ENCODE measurements at places on chromosomes 16 and 17.
A peak's percentile ranks its signal among the peaks of the same experiment; 100 is the strongest.

GRCh38 chr17:9521062-9521461 is 54.6 kb downstream of the STX8 start:
- DNase-seq = no peak

DNA sequence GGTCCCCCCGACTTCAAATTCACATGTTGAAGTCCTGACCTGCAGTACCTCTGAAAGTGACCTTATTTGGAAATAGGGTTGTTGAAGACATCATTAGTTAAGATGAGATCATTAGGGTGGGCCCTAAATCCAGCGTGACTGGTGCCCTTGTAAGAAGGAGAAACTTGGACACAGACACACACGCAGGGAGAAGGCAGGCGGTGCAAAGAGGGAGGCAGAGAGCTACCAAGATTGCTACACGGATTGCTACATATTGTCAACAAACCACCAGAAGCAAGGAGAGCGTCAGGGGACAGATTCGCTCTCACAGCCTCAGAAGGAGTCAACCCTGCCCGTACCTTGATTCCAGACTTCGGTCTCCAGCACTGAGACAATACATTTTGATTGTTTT is 6.8 kb upstream of the WBP2 start:
- no peak for DNase-seq

DNA sequence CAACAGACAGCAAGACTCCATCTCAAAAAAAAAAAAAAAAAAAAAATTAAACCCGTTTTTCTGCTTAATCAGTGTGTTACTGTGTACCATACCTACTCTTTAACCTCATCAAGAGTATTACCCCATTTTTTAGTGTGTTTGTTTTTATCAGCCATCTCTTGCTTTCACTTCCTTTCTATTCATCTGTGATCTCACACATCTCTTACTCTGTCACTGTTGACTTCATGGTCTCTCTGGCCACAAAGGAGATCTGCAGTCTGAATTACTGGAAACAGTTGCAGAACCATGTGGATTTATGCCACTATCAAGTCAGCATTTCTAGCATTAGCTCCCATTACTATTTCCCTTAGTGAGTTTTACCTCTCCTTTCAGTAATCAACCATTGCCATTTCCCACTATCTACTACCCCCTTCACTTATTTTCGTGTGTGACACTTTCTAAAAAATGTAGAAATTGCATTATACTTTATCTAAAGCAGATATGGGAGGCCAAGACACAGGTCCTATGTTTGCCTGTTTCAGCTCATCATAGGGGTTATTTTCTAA is 20.1 kb downstream of the NDEL1 start:
- DNase-seq = no peak

GRCh38 chr16:8894736-8895334 is 12.7 kb downstream of the LITAFD start:
- no peak for DNase-seq

- peak; percentile 58 for DNase-seq
Measured at GRCh38 chr17:39972271-39972670, 8.3 kb upstream of the PSMD3 start.

GRCh38 chr17:57455063-57455914 is 199.0 kb downstream of the MSI2 start:
- DNase-seq = peak; percentile 93

GRCh38 chr17:48575673-48576478 is 2.3 kb downstream of the HOXB4 start:
- DNase-seq = no peak

GRCh38 chr17:2034157-2034556 is 4.2 kb downstream of the DPH1 start:
- no peak for DNase-seq

DNA sequence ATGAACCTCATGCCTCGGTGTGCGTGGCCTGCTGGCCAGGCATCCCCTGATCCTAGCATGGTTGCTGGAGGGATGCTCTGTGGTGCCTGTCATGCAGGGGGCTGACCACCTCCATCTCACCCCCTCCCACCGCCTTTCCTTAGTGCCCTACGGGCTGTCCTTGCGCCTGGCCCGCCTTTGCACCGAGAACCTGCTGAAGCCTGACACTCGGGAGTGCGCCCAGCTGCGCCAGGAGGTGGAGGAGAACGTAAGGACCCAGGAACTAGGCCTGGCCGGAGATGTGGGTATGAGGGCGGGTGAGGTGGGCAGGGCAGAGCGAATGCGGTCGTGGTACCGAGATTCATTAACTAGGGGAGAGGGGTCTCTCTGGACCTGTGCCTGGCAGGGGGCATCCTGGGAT is 19.0 kb downstream of the ITGB4 start:
- no peak for DNase-seq

DNA sequence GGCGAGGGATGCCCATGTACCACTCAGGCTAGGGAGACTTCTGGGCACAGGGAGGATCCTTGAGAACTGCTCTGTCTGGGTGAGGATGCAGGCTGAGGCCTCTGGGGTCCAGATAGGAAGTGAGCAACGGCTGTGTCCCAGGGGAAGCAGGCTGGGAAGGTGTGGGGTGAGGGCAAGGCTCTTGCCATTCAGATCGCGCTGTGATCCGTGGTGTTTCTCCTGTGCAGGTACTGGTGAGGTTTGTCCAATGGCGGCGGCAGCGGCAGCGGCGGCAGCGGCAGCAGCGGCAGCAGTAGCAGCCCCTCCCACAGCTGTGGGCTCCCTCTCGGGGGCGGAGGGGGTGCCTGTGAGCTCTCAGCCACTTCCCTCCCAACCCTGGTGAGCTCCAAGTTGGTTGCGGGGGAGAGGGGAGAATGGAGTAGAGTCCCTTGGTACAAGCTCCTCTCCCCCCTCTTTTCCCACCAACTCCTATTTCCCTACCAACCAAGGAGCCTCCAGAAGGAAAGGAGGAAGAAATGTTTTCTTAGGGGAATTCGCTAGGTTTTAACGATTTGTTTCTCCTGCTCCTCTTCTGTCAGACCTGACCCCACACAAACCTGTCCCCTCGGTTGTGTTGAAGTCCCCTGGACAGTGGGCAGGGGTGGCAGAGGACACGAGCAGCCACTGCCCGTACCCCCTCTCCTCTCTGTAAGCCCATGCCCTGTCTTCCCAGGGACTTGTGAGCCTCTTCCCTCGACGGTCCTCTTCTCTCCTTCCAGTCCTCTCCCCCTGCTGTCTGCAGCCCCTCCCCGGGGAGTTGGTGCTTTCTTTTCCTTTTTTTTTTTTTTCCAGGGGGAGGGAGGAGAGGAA is 1.9 kb upstream of the PRRT2 start:
- DNase-seq = no peak

- DNase-seq = no peak
Measured at GRCh38 chr17:35212668-35213067, 18.5 kb upstream of the SLC35G3 start.

- no peak for DNase-seq
Measured at GRCh38 chr17:65387322-65387721, 174.1 kb downstream of the AXIN2 start.

- DNase-seq = no peak
Measured at GRCh38 chr17:79988185-79988971, 47.3 kb downstream of the TBC1D16 start.

DNA sequence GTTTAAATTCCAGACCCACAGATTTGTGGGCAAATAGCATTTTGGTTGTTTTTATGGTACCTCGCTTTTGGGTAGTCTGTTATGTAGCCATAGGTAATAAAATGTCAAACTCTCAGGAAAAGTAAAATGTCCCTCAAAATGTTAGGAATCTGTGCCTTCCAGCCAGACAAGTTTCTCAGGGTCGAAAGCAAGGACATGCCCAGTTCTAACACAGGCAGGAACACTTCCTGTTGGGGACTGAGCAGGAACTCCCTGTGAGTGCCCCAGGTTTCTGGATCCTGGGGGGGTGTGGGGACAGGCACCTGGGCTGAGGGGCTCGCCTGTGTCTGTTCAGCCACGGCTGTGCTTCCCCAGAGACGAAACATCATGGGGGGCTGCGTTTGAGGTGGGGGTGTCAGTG is 62.3 kb downstream of the GNA13 start:
- no peak for DNase-seq

- no peak for DNase-seq
Measured at GRCh38 chr17:75225016-75225415, 19.5 kb downstream of the NUP85 start.

GRCh38 chr16:27639561-27640276 is 89.8 kb downstream of the KATNIP start:
- peak; percentile 8 for DNase-seq

- no peak for DNase-seq
Measured at GRCh38 chr17:75245011-75245410, 16.4 kb downstream of the GGA3 start.

DNA sequence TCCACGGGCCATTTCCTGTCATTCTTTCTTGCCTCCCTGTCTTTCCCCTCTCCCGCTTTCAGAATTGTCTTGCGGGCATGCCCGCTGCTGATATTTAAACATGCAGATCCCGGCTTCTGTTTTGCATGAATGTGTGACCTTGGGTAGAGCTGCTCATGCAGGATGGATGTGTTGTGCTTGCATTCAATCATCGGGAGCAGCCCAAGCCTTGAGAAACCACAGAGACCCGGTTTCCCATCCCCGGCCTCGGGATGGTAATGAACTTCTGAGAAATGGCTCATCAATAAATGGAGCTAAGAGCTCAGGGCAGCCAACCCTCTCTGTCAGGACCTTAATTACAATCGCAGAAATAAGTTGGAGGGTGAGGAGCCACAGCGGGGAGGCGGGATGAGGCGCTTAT is 303.7 kb upstream of the TNRC6C start:
- DNase-seq = no peak

DNA sequence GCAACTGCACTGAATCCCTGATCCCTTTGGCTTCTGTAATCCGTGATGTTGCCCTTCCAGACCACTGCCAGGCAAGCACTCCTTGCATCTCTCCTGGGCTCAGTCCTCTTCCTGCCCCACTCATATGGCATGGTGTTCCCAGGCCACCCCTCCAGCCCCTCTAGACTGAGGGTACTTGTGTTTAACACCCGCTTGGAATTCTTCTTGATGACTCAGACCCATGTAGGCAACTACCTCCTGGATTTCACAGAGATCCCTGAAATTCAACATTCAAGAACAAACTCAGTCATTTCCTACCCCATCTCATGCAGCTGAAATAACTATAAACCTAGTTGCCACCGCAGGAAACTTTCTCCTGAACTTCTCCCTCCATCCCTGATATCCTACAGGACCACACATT is 541.9 kb upstream of the CDH11 start:
- no peak for DNase-seq

- DNase-seq = no peak
Measured at GRCh38 chr17:79829004-79829403, 10.2 kb downstream of the CBX4 start.

DNA sequence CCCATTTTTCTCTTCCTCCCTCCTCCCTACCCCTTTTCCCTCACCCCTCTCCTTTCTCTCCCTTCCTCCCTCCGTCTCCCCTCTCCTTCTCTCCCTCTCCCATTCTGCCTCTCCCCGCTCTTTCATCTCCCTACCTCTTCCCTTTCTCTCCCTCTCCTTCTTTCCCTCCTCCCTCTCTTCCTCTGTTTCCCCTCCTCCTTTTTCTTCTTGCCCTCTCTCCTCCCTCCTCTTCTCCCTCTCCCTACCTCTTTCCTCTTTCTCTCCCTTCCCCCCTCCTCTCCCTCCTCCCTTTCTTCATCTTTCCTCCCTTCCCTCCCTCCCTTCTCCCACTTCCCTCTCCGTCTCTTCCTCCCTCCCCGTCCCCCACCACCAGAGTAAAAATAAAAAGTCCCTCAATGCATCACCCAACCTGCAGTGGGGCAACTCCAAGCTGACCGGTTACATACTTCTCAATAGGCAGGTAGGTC is 10.4 kb downstream of the CHD9NB start:
- no peak for DNase-seq

DNA sequence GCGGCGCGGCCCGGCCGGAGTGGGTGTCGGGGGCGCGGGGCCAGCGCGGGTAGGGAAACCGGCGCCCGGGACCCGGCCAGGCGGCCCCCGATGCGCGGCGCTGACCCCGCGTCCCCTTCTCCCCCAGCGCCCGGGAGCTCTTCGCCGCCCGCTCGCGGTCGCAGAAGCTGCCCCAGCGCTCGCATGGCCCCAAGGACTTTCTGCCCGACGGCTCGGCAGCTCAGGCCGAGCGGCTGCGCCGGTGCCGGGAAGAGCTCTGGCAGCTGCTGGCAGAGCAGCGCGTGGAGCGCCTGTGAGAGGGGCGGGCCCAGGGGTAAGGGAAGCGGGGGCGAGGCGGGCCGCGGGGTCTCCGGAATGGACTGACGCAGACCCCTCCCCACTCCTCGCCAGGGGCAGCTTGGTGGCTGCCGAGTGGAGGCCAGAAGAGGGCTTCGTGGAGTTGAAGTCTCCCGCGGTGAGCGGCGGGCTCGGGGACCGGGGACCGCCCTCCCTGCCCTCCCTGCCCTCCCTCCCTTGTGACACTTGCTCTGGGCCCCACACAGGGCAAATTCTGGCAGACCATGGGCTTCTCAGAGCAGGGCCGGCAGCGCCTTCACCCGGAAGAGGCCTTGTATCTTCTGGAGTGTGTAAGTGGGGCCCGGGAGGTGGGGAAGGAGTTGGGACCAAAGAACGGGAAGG is 430 bp downstream of the TSEN54 start:
- DNase-seq = no peak

DNA sequence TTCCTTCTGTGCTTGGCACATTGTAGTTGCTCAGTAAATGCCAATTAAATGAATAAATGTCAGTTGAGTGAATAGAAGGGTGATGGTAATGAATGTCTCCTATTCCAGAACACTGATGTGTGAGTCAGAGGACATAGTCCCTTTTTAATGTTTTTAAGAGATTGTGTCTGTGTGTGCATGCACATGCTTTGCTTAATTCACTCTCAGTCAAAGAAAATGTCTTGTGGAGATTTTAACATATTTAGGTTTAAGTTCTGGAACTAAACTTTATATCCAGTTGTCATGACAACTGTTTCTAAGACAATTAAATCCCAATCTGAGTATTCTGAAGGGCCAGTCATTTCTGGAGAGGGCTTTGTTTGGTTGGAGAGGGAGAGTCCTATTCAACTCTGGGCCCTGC is 255.3 kb upstream of the CDH11 start:
- no peak for DNase-seq

DNA sequence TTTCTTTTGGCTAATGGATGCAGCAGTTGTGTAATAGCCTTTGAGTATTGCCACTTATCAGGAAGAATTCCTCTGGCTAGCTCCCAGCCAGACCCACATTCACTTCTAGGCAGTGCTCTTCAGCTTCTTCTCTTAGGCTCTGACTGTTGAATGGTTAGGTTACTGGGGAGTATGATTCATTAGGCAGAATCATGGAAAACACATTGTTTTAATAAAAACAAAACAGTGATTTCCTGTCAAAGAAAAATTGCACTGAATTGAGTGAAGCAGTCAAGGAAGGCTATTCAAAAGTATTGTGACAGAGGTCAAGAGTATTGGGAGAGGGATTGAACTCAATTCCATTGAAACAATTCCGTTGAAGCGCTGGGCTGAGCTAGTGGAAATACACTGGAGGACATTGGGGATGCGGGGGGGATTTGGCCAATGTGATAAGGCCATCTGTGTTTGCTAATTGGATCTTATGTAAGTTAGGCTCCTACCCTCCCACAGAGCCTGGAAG is 68.0 kb downstream of the CNTNAP4 start:
- no peak for DNase-seq
